ELF-1 (cell line): ENCODE measurements at places on chromosomes 2 and 18.

GRCh38 chr18:36688020-36688965 is 140.5 kb downstream of the TPGS2 start:
- peak; percentile 69 for DNase-seq

DNA sequence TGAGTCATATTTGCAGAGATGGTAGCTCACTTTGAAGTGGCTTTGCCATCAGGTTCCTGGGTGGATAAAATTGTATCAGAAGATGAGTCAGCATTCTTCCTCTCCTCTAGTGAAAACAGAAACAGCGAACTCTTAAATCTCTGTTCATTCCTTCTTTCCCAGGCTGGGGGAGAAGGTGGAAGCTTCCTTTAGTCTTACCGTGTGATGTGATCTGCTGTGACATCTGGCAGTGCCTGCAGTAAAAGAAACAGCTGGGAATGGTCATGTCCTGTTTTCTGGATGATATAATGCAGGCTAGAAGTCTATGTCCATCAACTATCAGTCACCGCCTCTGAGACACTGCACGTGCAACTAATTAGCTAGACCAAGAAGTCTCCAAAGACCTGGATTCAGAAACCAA is 171.6 kb downstream of the VAPA start:
- no peak for DNase-seq

- no peak for DNase-seq
Observed at GRCh38 chr2:214358506-214358905, 52.3 kb upstream of the VWC2L start.

DNA sequence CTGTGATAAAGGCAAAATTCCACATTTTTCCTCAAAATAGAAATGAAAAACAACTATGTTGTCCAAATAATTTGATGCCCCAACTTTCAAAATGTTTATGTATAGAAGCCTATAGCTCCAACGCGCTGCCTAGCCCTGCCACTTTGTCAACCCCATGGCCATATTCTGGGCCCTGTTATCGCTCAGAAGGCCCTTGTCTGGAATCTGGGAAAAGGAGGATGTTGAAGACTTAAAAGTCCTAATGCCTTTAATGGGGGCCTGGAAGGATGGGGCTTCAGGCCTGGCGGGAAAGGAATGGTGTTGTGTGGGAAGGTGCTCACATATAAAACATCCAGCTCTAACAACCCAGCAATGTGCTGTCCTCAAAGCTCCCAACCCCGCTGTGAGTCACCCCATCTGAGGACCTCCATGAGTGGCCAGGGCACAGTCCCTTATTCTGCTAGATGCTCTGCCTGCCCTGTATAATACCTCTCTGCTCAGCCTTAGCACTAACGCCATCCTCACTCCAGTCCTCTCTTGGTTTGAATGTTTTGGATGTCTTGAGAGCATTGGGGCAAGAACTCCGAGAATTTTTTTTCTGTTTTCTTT is 86.0 kb downstream of the ACSL3 start:
- peak; percentile 44 for DNase-seq

DNA sequence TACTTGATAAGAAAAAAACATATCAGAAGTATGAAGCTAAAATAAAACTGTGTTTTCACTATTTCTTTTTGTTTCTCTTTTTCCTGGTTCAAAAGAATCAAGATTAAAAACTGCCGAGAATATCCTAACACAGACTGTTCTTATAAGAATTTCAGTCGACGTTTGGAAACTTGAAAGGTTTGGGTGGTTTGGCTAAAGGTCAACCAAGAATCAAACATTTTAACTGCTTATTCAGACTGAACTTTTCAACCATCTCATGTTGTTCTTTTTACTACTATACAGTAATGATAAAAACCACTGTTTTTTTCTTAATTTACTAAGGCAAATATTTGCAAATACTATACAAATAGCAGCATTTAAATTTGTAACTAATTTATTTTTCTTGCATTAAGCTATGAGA is 308.5 kb upstream of the TFPI start:
- DNase-seq: no peak

DNA sequence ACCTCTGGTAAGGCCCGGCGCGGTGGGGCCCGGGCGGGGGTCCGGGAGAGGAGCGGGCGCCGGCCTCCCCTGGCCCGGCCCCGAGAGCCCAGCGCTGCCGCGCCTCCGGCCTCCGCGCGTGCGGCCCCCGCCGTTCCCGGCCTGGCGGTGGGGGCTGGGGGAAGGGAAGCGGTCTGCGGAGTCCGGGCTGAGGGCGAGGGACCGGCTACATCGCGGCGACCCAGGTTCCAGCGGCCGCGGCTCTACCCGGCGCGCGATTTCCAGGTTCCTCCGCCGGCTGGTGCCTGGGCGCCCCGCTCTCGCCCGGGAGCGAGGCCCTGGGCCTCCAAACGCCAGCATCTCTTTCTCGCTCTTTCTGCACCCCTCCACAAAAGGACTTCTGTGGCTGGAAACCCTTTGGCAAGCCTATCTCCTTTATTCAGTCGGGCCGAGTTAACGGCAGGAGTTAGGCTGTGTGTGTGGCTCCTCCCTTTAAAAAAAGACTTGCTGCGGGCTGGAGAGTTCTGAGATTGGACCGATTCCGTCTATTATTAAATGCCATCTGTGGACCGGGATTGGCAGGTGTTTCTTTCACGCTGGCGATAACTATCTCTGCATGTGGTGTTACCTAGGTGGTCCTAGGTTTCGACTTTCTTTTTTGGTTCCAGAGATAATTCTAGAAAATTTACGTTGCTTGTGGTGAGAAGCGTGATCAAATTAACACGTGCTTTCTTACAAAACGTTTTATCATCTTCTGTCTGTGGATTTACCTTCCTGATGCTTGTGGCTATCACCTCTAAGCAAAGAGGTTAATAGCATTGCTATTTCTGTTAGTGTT is 592 bp downstream of the ME2 start:
- peak; percentile 51 for DNase-seq

GRCh38 chr2:2570360-2570759 is 239.3 kb upstream of the MYT1L start:
- no peak for DNase-seq

DNA sequence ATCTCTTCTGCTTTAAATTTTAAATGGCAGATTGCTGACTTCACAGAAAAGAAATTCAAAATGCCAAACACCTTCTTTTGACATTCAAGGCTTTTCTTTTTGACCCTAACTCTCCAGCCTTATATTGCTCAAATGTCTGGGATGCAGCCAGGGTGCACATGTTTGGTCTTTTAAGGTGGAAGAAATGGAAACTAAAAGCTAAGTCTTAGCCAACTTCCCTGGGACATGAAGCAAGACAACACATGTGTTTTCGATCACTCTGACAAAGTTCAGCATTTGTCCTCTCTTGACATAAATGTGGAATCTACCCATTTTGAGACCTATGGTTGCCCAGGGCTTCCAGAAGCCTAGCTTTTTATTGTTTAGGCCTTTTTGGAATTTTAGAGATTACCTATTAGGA is 161.6 kb downstream of the RDH14 start:
- no peak for DNase-seq

GRCh38 chr18:28116461-28116860 is 60.5 kb downstream of the CDH2 start:
- no peak for DNase-seq

- no peak for DNase-seq
Observed at GRCh38 chr2:18325118-18325517, 235.3 kb downstream of the RDH14 start.

DNA sequence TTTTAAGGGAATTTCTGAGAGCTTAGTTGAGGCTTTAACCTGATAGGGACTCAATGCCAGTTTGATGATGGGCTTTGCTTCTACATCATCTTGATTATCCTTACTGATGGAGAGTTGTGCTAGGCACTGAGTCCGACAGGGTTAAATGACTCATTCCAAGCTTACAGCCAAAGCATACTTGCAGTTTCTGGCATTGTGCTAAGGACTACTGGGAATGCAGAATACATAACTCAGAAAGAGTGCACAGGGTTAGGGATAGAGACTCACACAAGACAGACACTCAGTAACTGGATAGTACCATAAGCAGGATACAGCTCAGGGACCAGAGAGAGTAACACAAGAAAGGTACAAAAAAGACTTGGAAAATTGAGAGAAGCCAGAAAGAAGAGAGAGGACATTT is 94.1 kb upstream of the SLC14A2 start:
- DNase-seq: no peak

- DNase-seq: no peak
Observed at GRCh38 chr2:161946489-161947107, 127.4 kb downstream of the DPP4 start.

DNA sequence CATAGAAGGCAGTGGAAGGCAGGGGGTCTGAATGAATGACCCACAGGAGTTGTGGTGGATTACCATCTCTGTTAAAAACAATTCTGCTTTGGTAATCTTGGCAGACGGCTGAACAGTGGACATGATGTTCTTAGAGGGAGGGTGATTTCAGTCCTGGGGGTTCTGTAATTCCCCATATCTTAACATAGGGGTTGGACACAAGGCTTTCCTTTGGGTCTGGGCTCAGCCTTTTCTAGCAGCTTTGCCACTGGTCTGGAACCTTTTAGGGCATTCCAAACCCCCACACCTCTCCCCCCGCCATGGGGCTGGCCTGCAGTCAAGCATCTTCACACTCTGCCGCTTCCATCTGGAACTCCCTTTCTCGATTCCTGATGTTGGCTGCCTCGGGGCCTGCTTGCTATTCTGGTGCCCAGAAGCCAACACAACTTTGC is 50.3 kb downstream of the RPL37A start:
- DNase-seq: no peak

GRCh38 chr2:234139755-234140154 is 89.3 kb downstream of the SPP2 start:
- DNase-seq: no peak

GRCh38 chr2:241321886-241322285 is 6.2 kb downstream of the SEPTIN2 start:
- no peak for DNase-seq

- no peak for DNase-seq
Observed at GRCh38 chr2:113705982-113706523, 50.4 kb downstream of the SLC35F5 start.

DNA sequence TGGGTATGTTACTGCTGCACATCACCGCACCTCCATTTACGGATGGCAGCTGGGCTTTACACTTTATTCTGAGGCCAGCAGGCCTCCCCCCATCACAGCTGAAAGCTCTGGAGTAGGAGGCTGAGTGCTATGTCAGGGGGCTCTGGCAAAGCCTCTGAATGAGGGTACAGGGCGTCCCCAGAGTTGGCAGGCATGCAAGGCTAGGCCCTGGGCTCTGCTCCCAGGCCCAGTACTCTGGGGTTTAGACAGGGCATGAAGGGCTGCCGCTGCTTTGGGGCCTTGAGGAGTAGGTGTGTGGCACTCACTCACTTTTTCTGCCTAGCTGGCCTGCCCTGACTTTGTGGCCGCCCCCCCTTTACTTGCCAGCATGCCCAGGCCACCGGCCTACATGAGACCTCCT is 90.8 kb downstream of the WDSUB1 start:
- no peak for DNase-seq

- no peak for DNase-seq
Observed at GRCh38 chr2:24009680-24010476, at the start of gene MFSD2B. Gene MFSD2B, plus strand, starts transcription at chr2:24010085. Its CDS starts 12 bp downstream, at chr2:24010097.

- DNase-seq: peak; percentile 29
Observed at GRCh38 chr2:184646177-184646576, 47.8 kb downstream of the ZNF804A start.

- no peak for DNase-seq
Observed at GRCh38 chr2:96823198-96823597, 7.1 kb downstream of the CNNM3 start.

- no peak for DNase-seq
Observed at GRCh38 chr18:68839701-68840100, 41.8 kb downstream of the CCDC102B start.

- no peak for DNase-seq
Observed at GRCh38 chr18:28804512-28805202, 627.7 kb upstream of the CDH2 start.

- peak; percentile 76 for DNase-seq
Observed at GRCh38 chr2:72116081-72116533, 31.6 kb downstream of the CYP26B1 start.

GRCh38 chr2:126971481-126972278 is 73.0 kb downstream of the TEX51 start:
- DNase-seq: peak; percentile 89

DNA sequence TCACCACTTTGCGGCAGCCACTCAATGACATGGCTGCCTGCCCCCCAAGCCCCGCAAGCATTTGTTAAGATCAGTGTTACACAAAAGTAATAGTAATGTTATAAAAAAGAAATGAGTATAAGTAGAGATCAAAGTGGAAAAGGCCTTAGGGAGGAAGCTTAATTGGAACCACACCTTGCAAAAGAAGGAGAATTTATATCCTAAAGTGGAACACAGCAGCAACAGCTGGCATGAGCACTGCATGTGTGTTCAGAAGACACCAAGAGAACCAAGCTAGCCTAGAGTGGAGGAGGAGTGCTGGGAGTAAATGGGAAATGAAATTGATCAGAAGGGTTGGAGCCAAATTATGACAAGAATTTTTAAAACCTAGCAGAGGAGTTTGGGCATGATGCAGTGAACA is 73.1 kb upstream of the STK17B start:
- no peak for DNase-seq

GRCh38 chr2:187093771-187094412 is 244.9 kb upstream of the ZSWIM2 start:
- no peak for DNase-seq

DNA sequence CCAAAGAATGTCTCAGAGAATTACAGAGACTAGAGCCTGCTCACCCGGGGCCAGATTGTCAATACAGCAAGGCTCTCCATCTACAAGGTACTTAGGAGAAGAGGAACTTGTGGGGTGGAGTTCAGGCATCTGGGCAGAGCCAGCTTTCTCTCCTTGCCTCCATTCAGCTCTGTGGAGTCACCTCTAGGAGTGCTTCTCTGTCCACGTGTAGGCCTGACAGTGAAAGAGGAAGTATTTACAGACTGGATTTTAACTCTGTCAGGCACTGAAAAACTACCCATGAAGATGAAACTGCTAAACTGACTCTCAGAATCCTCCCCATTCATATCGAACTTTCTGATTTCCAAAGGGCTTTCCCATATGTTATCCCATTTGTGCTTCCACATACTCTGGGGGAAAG is 315.6 kb downstream of the SETBP1 start:
- DNase-seq: no peak

DNA sequence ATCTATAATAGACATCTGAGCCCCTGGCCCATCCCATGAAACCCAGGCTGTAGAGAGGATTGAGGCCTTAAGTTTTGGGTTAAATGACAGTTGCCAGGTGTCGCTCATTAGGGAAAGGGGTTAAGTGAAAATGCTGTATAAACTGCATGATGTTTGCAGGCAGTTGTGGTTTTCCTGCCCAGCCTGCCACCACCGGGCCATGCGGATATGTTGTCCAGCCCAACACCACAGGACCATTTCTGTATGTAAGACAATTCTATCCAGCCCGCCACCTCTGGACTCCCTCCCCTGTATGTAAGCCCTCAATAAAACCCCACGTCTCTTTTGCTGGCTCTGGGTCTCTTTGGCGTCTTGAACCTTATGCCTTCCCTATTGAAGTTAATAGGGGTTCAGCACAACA is 110.7 kb downstream of the XRCC5 start:
- DNase-seq: no peak
